ENCODE measurements at places on chromosomes 7 and 10. TPM values are rescaled to one million over a fixed set of nuclear protein-coding genes. Genes with fewer than 3 reads are reported as not detected.

DNA sequence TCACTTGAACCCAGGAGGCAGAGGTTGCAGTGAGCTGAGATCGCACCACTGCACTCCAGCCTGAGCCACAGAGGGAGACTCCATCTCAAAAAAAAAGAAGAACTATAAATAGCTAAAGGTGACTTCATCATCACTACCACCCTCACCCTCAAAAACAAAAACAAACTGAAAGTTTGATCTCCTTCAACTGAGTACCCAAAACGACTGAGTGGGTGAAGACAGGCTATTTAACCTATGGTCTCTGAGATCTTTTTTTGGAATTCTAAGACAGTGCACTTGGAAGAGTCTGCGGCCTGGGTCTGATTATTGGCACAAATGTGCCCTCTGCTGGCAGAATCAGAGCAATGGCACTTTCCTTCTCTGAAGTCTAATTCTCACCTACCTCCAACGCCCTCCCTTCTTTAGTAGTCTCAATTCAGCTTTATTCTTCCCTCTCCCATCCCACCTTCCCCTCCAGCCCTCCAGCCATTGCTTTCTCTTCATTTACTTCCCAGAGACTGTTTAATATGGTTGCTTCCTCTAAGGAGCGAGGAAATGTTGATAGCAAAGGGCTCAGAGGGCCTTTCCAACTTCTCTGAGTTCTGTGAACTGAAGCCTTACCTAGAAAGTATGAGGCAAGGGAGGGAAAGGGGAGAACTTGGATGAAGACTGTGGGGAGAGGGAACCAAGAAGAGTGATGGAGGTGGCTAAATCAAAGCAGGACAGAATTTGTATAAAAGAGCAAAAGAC lies 2.9 kb upstream of the MYOZ1 start:
- H3K36me3 ChIP-seq, result no peaks in the 10 kb centered on the region
- H3K4me1 ChIP-seq, result peaks cover 9% of the 10 kb centered on the region
- H3K4me3 ChIP-seq, result no peak overlapping the region
- peak; percentile 82 for DNase-seq
- H3K27ac ChIP-seq, result no peak overlapping the region
- no peaks in the 10 kb centered on the region for H3K27me3 ChIP-seq

- no peak overlapping the region for H3K4me3 ChIP-seq
- H3K4me1 ChIP-seq, result peaks cover 17% of the 10 kb centered on the region
- H3K27ac ChIP-seq, result no peak overlapping the region
- H3K27me3 ChIP-seq, result no peaks in the 10 kb centered on the region
- H3K36me3 ChIP-seq, result peaks cover 3% of the 10 kb centered on the region
These were observed 102.1 kb upstream of the ANLN start for GRCh38 chr7:36287371-36288241.

DNA sequence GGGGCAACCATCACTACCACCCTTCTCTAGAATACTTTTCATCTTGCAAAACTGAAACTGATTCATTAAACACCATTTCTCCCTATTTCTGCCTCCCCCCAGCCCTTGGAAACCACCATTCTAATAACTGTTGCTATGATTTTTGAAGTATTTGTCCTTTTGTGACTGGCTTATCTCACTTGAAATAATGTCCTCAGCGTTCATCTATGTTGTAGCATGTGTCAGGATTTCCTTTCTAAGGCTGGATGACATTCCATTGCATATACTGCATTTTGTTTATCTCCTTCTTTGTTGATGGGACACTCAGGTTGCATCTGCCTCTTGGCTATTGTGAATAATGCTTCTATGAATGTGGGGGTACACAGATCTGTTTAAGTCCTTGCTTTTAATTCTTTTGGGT lies 327.6 kb upstream of the ZNF32 start:
- no peak overlapping the region for H3K27ac ChIP-seq
- no peaks in the 10 kb centered on the region for H3K36me3 ChIP-seq
- DNase-seq, result no peak
- H3K4me3 ChIP-seq, result no peak overlapping the region
- no peaks in the 10 kb centered on the region for H3K4me1 ChIP-seq
- H3K27me3 ChIP-seq, result no peaks in the 10 kb centered on the region

GRCh38 chr7:29639886-29640595 lies 76.4 kb downstream of the PRR15 start:
- H3K36me3 ChIP-seq, result no peaks in the 10 kb centered on the region
- no peaks in the 10 kb centered on the region for H3K4me1 ChIP-seq
- DNase-seq, result no peak
- H3K27me3 ChIP-seq, result no peaks in the 10 kb centered on the region
- no peak overlapping the region for H3K4me3 ChIP-seq

DNA sequence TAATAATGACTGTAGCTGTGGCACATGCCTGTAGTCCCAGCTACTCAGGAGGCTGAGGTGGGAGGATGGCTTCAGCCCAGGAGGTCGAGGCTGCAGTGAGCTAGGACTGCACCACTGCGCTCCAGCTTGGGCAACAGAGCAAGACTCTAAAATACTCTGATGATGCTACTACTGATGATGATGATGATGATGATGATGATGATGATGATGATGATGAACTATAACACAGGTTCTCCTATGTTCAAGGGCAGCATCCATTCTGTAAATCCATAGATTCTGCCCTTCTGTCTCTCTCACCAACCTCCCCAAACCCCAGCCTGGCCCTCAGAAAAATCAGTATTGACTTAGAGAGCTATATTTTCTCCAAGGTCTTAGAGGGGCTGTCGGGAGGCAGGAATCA lies 22.8 kb upstream of the EN2 start:
- H3K4me3 ChIP-seq, result no peak overlapping the region
- H3K27me3 ChIP-seq, result peaks cover 63% of the 10 kb centered on the region
- DNase-seq, result no peak
- no peaks in the 10 kb centered on the region for H3K4me1 ChIP-seq
- H3K36me3 ChIP-seq, result no peaks in the 10 kb centered on the region
- no peak overlapping the region for H3K27ac ChIP-seq

- H3K4me1 ChIP-seq, result no peaks in the 10 kb centered on the region
- no peak for DNase-seq
- H3K27me3 ChIP-seq, result peaks cover 5% of the 10 kb centered on the region
- H3K27ac ChIP-seq, result no peak overlapping the region
- H3K36me3 ChIP-seq, result no peaks in the 10 kb centered on the region
These were observed 55.8 kb downstream of the TSPAN15 start for GRCh38 chr10:69506834-69507713.

- no peaks in the 10 kb centered on the region for H3K4me1 ChIP-seq
- H3K27me3 ChIP-seq, result peaks cover 90% of the 10 kb centered on the region
- H3K4me3 ChIP-seq, result no peak overlapping the region
- peak; percentile 85 for DNase-seq
- H3K36me3 ChIP-seq, result no peaks in the 10 kb centered on the region
These were observed 2.3 kb downstream of the UNCX start for GRCh38 chr7:1234881-1235500.

GRCh38 chr10:129394518-129395328 lies 72.3 kb upstream of the MGMT start:
- no peaks in the 10 kb centered on the region for H3K27me3 ChIP-seq
- H3K36me3 ChIP-seq, result no peaks in the 10 kb centered on the region
- no peak overlapping the region for H3K27ac ChIP-seq
- H3K4me1 ChIP-seq, result no peaks in the 10 kb centered on the region
- no peak overlapping the region for H3K4me3 ChIP-seq
- peak; percentile 28 for DNase-seq

The PRLHR gene
- total RNA-seq, result not detected

The POU6F2 gene
- total RNA-seq, result 5.5 TPM
